Fibroblast of skin of right biceps (primary cell): ENCODE measurements at places on chromosomes 4 and X.
A peak's percentile ranks its signal among the peaks of the same experiment; 100 is the strongest.

- no peak for DNase-seq
These were observed 27.7 kb upstream of the ACSL1 start for GRCh38 chr4:184853436-184853835.

DNA sequence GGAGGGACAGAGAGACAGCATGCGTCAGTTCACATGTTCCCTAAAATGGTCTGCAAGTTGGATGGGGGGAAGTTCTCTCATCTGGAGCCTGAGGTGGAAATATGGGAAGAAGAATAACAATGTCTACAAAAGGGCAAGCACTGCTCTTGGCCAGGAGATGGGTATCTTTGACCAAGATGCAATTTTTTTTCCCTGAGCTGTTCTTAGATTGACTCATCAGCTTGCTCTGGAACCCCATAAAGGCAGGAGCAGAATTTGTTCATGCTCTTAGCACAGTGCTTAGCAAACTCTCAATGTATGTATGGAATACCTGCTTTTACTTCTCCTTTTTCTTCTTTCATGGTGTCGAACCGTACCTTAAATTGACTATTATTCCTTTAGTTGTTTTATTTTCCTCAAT lies 90.5 kb upstream of the ZNF827 start:
- peak; percentile 51 for DNase-seq

GRCh38 chr4:36551697-36552214 lies 270.3 kb downstream of the DTHD1 start:
- DNase-seq = no peak

DNA sequence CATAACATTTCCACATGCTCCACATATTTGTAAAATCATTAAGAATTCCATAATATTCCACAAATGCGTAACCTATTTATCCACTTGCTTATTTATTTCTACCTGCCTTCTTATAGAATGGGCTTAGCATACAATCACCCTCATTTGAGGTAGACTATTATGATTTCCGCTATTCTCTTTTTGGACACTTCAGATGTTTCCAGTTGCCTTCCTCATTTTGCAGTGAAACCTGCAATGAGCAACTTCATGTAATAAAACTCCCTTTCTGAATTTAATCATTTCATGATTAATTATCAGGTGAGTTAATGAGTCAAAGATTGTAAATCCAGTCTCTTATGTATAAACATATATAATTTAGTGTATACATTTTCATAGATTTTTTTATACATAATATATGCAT lies 58.0 kb downstream of the PPP3CA start:
- DNase-seq = no peak

- no peak for DNase-seq
These were observed 28.2 kb downstream of the WDR1 start for GRCh38 chr4:10088135-10089010.

- no peak for DNase-seq
These were observed 39.9 kb downstream of the CCNG2 start for GRCh38 chr4:77196866-77197265.

- DNase-seq = no peak
These were observed 6.0 kb upstream of the TEC start for GRCh38 chr4:48275686-48276085.

GRCh38 chr4:136463941-136464340 lies 1068.4 kb downstream of the PCDH18 start:
- DNase-seq = no peak

DNA sequence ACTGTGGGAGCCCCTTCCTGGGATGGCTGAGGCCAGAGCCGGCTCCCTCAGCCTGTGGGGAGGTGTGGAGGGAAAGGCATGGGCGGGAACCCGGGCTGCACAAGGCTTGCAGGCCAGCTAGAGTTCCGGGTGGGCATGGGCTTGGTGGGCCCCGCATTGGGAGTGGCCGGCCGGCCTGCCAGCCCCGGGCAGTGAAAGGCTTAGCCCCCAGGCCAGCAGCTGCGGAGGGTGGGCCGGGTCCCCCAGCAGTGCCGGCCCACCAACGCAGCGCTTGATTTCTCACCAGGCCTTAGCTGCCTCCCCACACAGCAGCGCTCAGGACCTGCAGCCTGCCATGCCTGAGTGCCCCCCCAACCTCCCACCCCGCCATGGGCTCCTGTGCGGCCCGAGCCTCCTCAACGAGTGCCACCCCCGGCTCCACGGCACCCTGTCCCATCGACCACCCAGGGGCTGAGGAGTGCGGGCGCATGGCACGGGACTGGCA lies 78.0 kb downstream of the COX7B2 start:
- no peak for DNase-seq

GRCh38 chr4:66736606-66737005 lies 808.7 kb downstream of the CENPC start:
- DNase-seq = no peak

DNA sequence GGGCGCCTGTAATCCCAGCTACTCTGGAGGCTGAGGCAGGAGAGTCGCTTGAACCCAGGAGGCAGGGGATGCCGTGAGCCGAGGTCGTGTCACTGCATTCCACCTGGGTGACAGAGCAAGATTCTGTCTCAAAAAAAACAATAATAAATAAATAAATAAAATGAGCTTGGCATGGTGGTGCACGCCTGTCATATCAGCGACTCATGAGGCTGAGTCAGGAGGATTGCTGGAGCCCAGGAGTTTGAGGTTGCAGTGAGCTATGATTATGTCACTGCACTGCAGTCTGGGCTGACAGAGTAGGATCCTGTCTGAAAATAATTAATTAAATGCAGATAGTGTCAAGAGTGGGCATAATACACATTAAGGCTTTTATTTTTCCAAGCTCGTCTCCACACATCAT lies 77.5 kb downstream of the DHRSX start:
- peak; percentile 63 for DNase-seq

DNA sequence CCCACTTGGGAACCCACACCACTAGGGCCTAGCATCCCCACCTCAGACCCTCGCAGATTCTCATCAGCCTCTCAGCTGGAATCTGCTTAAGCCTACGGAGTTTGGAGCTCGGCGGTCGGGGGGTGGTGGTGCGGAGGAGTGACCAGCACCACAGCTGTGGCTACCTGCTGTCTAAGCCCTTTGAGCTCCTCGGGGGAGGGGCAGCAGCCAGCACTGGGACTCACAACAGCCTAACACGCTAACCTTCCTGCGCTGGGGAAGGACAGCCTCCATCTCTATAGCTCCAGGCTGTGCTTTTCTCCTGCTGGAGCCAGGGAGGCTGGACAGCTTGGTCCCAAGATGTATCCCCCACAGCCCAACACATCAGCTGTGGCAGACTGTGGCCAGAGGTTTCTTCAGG lies 281.5 kb downstream of the USP46 start:
- peak; percentile 9 for DNase-seq

DNA sequence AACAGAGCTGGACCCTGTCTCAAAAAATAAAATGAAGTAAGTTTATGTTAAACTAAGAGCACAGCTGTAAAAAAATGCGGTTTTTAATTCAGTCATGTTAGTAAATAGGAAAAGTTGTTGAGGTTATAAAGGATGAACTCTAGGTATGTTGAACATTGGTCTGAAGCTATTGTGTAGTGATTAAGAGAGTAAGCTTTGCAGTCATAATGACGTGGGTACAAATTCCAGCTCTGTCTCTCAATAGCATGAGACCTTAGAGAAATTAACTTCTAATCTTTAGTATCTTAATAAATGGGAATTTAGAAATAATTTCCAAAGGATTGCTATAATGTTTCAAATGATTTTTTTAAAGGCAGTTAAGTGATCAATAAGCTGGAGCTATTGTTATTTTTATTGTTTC lies 2.9 kb upstream of the YTHDC1 start:
- DNase-seq = no peak

DNA sequence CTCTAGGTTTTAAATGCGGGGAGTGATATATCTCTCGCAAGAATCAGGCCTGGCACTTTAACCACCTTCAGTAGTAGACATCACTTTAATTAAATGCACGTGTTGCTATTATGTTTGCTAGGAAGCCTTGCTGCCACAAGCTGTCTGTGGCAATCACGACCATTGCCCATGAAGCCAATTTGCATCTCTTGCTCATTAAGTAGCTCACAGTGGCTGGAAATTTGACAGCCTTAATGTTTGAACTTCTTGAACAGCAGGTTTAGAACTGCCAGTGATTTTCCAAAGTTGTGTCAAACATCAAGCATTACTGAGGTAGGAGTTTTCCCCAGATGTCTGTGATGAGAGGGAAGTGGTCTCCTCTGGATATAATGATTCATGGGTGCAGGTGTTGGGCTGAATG lies 642.3 kb upstream of the CPEB2 start:
- no peak for DNase-seq

- DNase-seq = no peak
These were observed 126.1 kb downstream of the MAD2L1 start for GRCh38 chr4:119940557-119940956.

DNA sequence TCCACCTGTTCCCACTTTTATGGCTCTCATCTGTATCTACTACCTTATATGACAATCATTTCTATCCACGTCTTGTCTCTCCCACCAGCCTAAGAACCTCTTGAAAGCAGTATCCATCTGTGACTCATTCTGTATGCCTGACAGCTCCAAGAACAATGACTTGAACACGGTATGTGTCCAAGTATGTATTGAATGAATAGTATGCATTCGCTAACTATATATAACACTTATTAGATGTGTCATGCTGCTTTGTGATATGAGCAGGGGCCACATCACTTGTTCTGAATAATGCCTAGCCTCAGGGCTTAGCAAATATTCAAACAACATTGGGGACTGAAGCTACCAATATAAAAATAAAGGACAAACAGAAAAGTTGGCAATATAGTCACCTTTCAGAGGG lies 4.9 kb downstream of the OPHN1 start:
- peak; percentile 86 for DNase-seq

GRCh38 chr4:38232741-38233140 lies 272.5 kb downstream of the PTTG2 start:
- no peak for DNase-seq

DNA sequence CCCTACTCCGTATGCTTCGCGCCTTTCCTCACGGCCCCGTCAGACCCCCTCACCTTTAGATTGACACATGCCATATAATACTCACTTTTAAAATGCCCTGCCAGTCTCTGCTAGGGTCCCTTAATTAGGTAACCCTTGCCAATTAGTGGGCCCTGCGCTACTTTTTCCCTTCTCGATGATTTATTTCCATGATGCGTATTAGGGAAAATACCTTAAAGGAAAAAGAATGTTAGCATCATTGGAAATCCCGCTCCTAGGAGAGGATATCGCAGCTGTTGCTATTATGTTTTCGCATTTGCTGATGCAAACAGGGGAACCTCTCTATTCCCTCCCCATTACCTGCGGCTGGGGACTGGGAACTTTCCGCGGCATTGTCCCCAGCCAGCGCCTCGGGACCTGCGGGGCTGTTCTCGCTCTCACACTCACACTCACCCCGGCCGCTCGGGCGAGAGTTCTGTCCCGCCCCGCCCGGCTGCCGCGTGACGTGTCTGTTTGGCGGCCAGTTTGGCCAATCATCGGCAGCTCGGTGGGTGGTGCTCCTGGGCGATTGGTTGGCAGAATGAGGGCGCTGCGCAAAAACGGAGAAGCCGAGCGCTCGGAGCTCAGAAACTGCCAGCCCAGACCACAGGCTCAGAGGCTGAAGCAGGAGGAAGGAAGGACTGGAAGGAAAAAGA lies at the start of gene PCDH10:
TSS of gene PCDH10 (plus strand) at position 605 of the 674 bp plus-strand sequence. CDS start 847 bp downstream, outside the sequence.
- peak; percentile 95 for DNase-seq

DNA sequence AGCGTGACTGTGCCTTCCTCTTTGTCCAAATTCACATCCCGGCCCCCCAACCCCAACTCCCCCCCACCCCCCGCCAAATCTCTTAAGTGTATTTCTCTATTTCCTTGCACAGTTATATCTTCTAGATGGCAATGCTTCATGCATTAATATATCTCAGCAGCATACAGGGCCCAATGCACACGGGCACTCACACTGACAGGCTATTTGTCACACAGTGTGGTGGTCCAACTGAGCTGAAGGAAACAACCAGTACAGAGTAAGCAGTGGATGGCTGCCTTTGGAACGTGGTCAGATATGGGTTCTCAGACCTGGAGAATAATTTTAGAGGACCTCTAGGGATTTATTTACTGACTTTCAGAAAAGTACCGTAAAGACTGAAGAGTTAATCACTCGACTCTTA lies 681 bp downstream of the EXOC1 start:
- no peak for DNase-seq

DNA sequence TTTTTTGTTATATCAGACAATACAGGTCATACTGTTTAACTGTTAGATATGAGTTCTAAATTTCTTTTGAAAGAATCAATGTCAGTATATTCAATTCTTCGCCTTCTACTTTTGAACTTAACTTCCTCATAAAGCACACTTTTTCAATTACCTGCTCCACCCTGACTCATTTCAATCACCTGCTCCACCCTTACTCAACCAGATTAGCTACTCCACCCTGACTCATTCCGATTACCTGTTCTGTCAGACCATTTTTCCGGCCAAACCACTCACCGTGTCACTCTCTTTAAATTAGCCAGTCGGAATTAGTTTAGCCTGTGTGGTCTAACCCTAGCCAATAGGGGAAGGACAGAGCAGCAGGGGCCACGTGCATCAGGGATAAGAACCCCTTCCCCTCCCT lies 751.8 kb upstream of the POU3F4 start:
- no peak for DNase-seq

DNA sequence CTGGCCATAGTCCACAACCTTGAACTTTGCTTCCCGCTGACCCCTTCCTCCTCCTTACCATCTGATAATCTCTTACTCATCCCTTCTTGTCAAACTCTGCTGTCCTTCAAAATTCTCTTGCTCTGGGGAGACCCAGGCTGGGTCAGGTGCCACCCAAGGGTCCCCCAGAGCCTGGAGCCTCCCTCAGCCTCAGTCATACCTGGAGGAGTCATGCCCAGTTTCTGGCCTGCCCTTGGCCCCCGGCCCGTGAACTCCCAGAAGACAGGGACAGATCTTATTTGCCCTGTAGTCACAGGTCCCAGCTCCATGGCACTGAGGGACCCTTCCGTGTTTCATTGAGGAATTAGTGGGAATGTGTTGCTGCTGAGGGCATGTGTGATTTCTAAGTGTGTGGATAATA lies 4.7 kb upstream of the GPR78 start:
- no peak for DNase-seq

- DNase-seq = peak; percentile 15
These were observed 65.0 kb downstream of the INPP4B start for GRCh38 chr4:142781114-142781513.

GRCh38 chrX:46912098-46912602 lies at the start of gene JADE3:
Gene JADE3 (plus strand): TSS chrX:46912421. CDS start chrX:46984895, 72,474 bp downstream.
- DNase-seq = peak; percentile 75

GRCh38 chrX:78075787-78076389 lies 28.2 kb upstream of the PGK1 start:
- DNase-seq = peak; percentile 4

GRCh38 chr4:142850478-142850877 lies 4.4 kb upstream of the INPP4B start:
- no peak for DNase-seq

DNA sequence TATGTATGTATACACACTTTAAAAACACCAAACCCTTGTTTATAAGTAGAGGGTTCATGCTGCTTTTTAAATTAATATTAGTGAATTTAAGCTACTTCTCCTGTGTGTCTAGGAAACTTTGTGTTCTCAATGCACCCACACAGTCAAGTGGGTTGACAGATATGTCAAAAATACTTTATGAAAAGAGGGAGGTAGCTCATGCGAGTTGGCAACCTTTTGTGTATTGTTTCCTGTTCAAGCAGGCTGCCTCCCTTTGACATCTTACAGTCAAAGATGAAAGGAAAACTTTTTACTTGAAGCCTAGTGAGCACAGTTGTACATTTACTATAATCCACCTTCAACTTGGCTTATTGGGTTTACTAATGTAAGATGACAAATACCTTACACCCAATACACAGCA lies 218.4 kb downstream of the KLHL13 start:
- DNase-seq = no peak
